AG08396 (cell line): ENCODE measurements at places on chromosomes 7 and 10.

DNA sequence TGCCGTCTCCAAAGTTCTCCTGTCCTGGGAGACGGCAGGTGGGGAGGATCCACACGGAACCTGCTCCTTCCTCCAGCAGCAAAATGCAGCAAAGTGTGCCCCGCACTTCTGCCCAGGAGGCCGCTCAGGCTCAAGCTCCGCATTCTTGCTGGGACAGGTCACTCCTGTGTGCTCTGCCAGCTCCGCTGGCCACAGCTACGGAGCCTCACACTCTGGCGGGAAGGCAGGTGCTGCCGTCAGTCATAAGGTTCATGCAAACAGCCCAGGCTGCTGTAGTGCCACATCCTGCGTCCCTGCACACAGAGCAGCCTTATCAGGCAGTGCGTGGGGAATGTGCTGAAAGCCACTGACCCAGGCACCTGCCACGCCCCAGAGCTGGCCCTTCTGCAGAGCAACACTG lies 22.4 kb downstream of the ADGRA1 start:
- DNase-seq, result no peak

DNA sequence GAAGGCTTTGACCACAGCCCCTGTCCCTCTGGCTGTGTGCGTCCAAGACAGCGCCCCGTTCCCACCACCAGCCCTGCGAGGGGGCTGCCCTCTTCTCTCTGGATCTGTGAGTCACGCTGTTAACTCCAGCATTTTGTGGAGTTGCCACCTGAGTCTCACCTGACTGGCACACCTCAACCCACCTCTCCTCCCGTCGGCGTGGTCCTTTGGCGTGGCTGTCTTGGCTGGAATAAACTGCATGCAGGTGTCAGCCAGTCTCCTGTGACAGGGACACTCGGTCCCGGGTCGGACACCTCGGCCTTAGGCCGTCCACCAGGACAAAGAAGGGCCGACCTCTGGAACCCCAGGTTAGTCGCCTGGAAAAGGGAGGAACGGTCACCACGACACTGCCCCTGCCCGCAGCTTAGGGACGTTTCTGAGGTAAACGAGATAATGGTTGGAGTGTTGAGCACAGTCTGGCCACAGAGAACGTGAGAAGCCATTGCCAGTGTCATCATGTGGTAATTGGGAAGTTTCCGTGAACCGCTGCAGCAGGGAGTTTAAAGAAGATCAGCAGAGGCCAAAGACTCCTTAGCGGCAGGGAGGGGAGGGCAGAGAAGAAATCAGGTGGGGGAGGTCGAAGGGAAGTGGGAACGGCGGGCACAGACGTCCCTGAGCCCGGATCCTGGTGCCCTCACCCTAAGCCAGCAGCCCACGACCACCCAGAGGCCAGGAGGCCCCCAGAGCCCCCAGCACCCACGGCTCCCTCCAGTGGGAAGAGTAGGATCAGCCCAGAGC lies 73.6 kb upstream of the FAM20C start:
- DNase-seq, result no peak

GRCh38 chr7:51260516-51260915 lies 56.1 kb downstream of the COBL start:
- no peak for DNase-seq

- DNase-seq, result peak; percentile 55
Measured at GRCh38 chr7:44313621-44314031, 11.8 kb downstream of the CAMK2B start.

DNA sequence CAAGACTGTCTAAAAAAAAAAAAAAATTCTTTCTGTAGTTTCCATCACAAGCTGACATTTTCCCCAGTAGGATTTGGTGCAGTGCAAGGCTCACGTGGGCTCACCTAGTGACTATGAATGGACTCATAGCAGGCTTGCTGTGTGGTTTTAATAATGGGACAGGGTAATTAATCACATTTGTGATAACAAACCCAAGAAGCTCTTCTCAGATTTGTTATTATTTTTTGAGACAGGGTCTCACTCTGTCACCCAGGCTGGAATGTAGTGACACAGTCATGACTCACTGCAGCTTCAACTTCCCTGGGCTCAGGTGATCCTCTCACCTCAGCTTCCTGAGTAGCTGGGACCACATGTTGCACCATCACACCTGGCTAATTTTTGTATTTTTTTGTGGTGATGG lies 40.0 kb downstream of the NACAD start:
- no peak for DNase-seq

DNA sequence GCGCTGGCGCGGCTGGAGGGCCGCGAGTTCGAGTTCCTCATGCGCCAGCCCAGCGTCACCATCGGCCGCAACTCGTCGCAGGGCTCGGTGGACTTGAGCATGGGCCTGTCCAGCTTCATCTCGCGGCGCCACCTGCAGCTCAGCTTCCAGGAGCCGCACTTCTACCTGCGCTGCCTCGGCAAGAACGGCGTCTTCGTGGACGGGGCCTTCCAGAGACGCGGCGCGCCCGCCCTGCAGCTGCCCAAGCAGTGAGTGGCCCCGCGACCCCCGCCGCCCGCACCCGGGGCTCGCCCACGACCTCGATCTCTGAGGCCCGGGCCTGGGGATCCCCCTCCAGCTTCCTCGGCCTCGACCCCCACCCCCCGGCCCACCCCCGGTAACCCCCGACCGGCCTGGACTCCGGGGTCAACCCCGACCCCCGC lies 537 bp downstream of the FOXK1 start:
- no peak for DNase-seq

DNA sequence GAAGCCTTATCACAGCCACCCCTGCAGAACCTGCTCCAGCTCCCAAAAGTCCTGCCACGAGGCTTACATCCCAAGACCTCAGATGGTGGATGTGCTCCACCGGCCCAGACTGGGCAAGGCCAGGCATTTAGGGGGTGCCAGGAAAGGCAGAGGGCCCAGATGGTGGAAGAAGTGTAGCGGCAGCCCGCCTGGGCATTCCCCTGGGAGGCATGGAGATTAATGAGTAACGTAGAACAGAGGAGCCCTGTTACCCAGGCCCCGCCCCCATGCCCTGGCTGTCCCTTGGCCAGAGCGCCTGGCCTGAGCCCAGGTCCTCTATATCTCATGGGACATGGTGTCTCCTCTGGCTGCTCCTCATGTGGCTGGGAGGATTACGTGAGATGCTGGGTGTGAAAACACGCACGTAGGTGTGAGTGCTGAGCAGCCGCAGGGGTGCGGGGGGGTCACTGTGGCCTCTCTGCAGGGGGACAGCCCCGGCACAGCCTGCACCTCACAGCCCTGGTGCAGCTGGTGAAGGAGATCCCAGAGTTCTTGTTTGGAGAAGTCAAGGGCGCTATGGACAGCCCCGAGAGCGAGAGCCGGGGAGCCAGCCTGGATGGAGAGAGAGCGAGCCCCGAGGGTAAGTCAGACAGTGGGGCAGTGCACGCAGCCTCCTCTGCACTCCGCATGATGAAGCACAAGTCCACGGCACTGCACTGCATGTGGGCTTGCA lies 52.9 kb downstream of the ZNF467 start:
- no peak for DNase-seq

- no peak for DNase-seq
Measured at GRCh38 chr7:38736138-38736537, 105.0 kb upstream of the AMPH start.

DNA sequence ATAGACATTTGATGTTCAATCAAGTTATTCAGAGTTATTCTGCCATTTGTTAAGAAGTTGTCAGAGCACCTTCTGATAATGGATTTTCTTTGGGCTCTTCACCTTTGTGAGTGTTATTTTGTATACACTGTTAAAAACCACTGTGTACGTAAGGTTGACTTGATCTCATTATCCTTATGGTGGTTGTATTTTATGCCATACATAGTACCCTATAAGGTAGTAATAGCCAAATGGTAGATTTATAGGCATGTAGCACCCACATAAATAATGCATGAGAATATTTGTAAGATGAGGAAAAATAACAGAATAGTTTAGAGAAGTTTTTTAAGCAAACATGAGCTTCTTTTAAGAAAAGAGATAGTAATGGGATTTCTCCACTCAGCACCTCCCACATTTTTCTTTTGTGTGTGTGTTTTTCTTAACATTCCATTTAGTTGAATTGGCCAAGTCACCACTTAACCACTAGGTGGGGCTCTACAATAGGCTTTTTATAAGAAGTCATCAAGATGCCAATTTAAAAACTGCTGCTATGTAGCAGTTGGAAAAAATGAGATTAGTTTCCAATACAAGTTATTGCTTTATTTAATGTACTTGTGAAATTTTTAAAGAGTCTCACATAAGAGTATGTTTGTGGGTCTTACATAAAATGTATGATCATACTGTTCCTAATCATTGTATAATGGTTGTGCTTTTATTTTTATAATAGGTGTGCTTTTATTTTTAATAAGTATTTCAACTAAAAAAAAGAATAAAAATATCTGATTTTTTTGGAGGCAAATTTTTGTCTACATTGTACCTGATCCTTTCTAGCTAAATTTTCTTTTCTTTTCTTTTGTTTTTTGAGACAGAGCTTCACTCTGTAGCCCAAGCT lies 41.1 kb upstream of the STMP1 start:
- peak; percentile 61 for DNase-seq

- no peak for DNase-seq
Measured at GRCh38 chr7:45884136-45884535, 4.2 kb upstream of the IGFBP1 start.

- DNase-seq, result no peak
Measured at GRCh38 chr10:85741626-85742300, 624.8 kb downstream of the GRID1 start.

DNA sequence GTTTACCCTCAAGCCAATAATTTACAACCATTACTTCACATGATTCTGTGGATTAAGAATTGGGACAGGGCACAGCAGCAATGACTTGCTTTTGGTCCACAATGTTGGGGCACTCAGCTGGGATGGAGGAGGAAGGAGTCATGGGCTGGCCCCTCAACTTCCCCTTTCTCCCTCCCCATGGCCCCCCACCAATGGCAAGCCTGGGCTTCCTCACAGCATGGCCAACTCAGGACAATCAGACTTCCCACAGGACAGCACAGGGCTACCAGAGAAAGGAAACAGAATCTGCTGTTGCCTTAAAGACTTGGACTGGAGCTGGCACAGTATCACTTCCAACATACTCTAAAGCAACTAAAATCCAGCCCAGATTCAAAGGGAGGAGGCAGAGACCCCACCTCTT lies 160.7 kb downstream of the PTPN20 start:
- no peak for DNase-seq

- DNase-seq, result no peak
Measured at GRCh38 chr7:42175834-42176723, 60.9 kb downstream of the GLI3 start.

GRCh38 chr10:79181698-79182521 lies 113.1 kb downstream of the ZMIZ1 start:
- no peak for DNase-seq

GRCh38 chr7:150980663-150981062 lies 2.5 kb upstream of the KCNH2 start:
- no peak for DNase-seq

DNA sequence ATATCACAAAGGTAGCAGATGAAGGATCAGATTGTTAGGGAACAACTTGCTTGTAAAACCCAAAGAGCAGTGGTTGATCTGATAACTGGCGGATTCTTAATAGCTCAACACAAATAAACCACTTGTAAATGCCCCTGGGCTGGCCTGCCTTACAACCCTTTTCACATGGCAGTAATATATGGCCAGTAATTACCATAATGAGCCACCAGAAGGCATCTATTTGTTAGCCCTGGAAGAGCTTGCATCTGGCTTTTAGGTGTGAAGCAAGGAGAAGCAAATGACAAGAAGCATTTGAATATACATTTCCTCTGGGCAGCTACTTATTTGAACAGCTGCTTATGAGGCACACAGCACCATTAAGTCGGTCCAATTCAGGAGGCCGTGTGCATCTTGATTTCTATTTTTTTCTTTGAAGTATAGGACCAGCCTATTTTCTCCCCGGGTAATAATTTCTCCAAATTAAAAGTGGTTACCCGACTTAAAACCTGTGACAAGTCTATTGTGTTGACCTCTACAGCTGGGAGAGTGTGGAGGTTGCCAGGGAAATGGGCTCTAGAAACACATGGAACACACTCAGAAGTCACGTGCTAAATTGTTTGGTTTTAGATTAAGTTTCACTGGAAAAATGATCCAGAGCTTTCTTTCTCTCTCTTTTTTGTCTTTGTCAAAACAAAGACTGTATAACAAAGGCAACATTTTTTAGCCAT lies 113.4 kb downstream of the SEM1 start:
- no peak for DNase-seq

DNA sequence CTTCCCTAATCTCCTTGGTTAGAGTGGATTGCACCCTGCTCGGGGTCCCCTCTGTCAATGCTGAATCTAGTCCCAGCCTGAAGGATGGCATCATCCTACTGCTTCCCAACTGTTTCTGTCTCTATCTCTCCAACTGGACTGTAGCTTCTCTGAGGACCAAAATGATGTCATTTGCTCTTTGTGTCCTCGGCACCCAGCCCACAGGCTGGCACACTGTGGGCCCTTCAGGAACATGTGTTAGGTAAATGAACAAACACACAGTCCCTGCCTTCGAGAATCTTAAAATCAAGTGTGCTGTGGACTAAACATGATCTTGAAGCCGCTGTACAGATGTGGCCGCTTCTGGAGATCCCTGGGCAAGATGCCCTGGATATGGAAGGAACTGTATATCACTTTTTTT lies 5.0 kb upstream of the CDH23 start:
- DNase-seq, result no peak

DNA sequence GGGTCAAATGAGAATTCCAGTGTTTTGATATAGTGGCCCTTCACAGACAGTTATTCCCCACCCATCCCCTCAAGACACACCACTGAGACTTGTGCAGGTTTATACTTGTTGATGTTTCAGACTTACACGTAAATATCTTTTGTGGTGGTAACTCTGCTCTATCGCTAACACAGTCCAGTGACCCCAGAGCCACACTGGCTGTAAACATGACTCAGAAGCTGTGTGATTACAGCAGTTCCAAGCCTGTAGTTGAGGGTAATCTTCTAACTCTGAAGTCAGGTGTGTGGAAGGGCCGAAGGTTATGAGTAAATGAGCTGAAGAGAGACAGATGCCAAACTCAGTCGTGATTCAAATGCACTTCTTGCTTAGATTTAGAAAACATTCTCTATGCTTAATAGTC lies 19.4 kb downstream of the NOBOX start:
- no peak for DNase-seq

- DNase-seq, result no peak
Measured at GRCh38 chr10:51574248-51575048, 124.9 kb downstream of the CSTF2T start.
